ENCODE measurements at places on chromosomes 12 and 14.
A peak's percentile ranks its signal among the peaks of the same experiment; 100 is the strongest.

DNA sequence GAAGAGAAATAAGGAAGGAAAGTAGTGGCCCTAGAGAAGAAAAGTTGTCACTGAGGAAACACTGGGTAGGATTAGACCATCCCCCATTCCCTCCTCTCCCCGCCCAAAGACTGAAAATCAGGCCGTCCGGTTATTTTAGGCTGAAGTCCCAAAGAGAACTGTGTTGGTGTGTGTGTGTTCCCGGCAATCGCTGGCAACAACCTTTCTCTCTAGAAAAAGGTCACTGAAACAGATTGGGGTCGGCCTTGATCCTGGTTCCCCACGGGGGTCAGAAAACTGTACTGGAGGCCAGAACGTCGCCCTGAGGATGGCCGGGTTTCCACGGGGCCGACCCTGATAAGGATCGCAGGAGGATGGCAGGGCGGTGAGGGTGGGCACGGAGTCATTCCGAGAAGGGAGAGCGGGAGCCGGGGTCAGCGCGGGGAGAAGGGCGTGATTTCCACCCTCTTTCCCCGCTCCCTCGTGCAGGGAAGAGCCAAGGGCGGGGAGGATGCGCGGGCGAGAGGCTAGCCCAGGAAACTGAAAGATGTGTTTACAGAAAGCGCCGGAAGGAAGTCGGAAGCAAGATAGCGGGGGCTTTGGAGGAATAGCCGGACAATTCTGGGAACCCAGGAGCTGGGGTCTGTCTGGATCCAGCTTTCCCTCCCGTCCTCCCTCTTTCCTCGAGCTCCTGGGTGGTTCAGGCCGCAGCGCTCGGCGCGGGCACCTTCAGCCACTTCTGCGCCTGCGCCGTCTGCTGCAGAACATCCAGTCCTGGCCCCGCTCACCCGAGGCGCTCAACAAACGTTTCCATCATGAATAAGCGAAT, 25.3 kb upstream of the SPTLC2 start:
- peak; percentile 69 for DNase-seq

DNA sequence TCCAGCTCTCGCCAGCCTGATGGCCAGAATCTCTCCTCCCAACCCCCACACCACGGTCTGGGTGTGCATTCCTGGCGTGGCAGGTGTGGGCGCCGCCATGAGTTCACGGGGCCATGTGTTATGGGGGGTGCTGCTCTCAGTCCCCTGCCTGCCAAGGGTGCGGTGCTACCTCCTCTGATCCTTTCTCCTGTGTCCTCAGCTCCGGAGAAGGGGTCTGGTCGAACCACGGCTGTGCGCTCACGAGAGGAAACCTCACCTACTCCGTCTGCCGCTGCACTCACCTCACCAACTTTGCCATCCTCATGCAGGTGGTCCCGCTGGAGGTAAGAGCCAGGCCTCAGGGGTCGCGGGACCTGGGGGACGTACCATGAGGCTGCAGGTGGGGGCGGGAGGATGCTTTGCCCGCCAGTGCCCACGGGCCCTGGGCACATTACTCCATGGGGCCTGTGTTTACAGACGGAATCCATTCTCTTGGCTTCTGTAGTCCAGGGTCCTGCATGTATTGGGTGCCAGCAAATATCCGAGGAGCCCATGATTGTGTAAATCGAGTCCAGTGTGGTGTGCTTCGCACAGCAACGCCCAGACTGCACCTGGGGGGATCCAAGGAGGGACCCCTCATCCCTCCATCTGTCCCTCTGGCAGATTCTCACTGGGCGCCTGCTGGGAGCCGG, 130.8 kb downstream of the ADGRD1 start:
- DNase-seq = no peak

GRCh38 chr12:121908702-121909101, 9.7 kb upstream of the CFAP251 start:
- DNase-seq = no peak

DNA sequence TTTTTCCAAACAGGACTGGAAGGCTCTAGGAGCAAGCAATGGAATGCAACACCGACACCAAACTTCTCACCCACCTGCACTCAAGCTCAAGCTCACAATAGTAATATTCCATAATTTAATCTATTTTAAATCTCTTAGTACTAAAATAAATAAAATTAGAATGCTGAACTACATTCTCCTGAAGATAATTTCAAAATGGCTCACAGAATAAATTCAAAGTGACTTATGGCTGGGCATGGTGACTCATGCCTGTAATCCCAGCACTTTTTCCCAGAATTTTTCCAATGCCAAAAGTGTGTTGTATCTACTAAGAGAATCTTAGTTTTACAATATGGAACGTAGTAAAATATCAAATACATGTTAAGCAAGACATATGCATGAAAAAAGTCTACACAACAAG, 31.5 kb downstream of the DUSP16 start:
- no peak for DNase-seq

DNA sequence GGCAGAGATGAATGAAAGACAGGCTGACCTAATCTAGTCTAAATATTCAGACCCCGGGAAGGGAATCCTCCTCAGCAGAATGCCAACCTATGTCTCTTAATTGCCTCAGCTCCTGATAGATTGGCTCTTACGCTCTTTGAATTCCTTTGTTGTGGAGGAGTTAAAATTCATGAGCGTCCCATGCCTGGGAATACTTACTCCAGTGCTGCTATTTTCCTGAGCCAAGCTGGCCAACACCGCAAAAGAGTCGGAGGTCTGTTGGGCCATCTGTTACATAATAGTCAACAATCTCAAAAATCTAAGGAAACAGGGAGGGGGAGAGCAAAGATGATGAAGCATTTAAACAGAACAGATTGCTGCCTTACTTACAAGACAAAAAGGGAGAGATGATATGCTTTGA, 182.8 kb downstream of the ASCL1 start:
- no peak for DNase-seq

DNA sequence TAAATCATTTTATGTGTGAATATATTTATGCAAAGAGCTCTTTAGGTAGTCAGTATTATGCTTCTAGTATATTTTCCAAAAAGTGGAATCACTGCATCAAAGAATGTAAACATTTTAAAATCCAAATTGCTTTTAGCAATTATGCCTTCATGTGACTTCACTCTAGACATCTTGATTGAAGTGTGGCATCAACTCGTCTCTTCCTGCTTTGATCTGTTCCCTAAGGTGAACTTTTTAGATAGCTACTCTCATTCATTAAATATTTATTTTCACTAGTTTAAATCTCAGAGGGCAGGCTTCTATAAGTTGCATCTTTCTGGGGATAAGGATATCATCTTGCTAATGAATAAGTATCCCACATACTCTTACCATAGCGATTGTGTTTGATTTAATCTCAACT, 39.2 kb downstream of the DHRS2 start:
- DNase-seq = no peak

DNA sequence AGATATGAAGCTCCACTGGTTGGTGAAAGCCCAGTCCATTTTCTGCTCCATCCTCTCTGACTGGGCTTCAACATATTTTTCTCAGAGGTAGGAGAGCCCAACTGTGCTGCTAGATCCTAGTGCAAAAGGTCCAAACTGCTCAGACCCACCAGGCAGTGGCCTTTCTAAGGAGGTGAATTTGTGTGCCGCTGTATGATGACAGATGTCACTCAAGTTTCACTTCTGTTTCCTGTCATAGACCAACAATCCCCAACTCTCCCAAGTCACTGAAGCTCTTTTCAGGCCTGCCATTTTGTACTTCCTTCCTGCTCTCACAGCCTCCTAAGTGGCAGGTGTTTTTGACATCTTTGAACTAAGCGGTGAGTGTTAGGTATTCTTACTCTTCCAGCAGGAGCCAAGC, 16.4 kb upstream of the RNASE4 start:
- peak; percentile 75 for DNase-seq

- DNase-seq = no peak
Measured at GRCh38 chr12:93333828-93334227, 43.9 kb upstream of the NUDT4 start.

GRCh38 chr12:38711054-38711453, 194.3 kb downstream of the CPNE8 start:
- no peak for DNase-seq

GRCh38 chr12:40263616-40264409, 39.0 kb downstream of the LRRK2 start:
- peak; percentile 8 for DNase-seq

- no peak for DNase-seq
Measured at GRCh38 chr12:31506515-31507306, 84.2 kb downstream of the DENND5B start.

GRCh38 chr12:81811061-81811777, 52.1 kb upstream of the PPFIA2 start:
- peak; percentile 18 for DNase-seq

GRCh38 chr12:26001530-26001929, 43.0 kb downstream of the RASSF8 start:
- DNase-seq = no peak

DNA sequence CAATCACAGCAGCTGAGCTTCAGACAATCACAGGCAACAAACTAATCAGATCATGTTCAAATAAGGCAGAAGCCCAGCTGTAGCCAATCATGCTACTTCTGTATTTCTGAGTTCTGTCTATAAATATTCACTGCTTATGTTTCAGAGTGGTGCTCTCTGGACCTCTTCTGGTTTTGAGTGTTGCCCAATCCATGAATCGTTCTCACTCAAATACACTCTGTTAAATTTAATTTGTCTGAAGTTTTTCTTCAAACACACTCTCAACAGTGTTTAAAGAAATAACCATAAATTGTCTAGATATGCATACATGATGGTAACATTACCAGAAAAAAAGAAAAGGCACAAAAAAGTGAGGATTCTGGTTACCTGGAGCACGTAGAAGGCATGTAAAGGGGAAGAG, 77.9 kb upstream of the BBS10 start:
- DNase-seq = no peak

- no peak for DNase-seq
Measured at GRCh38 chr14:60644666-60645065, 4.6 kb downstream of the SIX1 start.

DNA sequence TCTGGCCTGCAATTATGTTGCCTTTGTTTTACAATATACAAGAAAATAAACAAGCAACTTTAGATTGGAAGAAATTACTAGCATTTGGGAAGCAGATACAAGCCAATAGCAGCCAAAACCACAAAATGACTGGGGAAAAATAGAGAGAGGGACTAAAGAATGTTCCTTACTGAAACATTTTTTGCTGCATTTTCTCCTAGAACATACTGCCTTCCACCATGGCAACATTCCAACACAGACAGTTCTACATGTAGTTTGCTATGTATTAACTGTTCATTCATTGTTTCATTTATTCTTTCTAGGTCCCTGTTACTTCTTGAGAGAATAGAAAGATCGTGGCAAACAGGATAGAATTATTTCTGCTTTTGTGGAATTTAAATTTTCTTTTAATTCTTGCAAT, 530.2 kb downstream of the RPS29 start:
- DNase-seq = no peak

- DNase-seq = no peak
Measured at GRCh38 chr14:65957631-65958205, 528.5 kb upstream of the CCDC196 start.

DNA sequence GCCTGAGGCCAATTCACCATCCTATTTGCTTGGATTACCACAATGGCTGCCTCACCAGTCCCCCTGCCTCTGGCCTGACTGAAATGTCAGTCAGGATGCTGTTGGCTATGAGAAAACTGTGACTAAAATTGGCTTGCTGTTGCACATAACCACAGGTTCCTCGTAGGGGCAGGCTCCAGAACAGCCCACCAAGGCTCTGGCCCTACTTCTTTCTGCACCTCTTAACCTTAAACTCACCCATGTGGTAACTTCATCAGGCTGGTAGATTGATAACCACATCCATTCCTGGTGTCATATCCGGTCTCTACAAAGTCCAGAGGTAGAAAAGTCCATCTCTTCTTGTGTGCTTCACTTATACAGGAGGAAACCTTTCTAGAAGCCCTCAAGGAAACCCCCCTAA, 172.4 kb upstream of the PLXNC1 start:
- no peak for DNase-seq

- DNase-seq = peak; percentile 44
Measured at GRCh38 chr12:113403435-113404415, at the start of gene SDS. SDS (minus strand) TSS chr12:113403887; CDS start chr12:113399708, 4,179 bp downstream.

- no peak for DNase-seq
Measured at GRCh38 chr12:50142993-50143392, 24.2 kb downstream of the CERS5 start.

- DNase-seq = no peak
Measured at GRCh38 chr12:99427104-99427503, 220.4 kb upstream of the GARIN6 start.

- DNase-seq = no peak
Measured at GRCh38 chr12:23750923-23751322, 198.5 kb downstream of the SOX5 start.

DNA sequence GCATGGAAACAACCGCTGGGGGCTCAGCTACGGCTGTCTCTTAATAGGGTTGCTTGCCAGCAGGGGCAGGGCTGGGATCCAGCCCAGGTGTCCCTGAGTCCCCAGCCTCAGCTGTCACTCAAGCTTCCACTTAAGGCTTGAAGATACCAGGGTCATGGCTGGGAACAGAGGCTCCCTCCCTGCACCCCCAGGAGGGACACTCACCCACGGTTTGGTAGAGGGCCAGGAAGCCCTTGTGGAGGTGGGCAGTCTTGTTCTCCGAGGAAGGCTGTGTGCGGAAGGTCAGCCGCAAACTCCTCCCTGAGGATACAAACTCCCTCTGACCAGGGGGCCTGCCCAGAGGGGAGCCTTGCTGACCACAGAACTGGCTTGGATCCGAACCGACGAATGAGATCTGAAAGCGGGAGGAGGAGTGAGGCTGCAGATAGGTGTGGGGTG, 7.3 kb downstream of the C1RL start:
- DNase-seq = no peak

DNA sequence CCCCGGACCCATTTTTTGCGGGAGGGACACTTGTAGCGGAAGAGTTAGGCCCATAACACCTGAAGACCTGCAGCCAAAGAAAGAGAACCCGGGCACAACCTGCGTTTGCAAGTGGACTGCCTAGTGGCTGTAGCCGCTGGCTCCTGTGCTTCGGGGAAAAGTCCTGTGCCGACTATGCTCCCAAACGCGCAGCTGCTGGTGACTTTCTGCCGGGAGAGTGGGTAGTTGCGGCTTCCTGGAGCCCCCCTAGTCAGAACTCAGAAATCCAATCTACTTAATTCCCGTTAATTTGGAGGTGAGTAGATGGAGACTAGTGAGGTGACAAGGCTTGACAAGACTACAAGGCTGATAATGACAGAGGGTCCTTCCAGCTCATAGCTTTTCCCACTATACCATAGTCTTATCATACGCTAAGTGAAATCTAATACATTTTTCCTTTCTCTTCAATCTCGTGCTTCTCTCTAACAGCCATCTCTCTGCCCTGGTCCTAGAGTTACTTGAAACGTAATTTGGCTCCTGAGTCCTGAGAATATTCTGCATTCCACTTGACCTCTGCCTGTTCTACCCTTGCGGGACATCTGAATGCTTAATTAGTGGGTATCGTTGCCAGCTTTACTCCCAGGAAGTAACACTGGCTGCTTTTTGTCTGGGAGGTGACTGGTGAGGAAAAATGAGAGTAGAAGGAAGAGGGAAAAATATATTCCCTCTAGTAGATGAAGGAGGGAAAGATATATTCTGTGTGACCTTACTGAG, 556 bp downstream of the MTHFD1 start:
- no peak for DNase-seq

DNA sequence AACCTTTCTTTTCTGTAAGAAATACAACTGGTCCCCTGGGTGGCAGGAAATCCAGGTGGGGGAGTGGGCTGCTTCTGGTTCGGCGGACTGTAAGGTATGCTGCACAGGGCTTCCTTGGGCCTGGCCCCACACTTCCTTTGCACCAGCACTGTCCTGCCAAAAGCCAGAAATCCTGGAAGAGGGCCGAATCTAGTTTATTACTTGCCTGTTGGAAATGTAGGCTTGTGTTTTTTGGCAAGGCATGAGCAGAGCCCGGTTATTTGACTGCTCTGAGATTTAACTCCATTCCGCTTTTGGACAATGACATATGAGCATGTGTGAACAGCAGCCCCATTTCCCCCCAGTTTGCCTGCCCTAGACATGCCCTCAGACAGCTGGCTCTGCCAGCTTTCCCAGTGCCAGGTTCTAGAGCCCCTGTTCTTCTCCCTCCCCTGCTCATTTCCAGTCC, 86.6 kb downstream of the BORCS5 start:
- DNase-seq = no peak
